ENCODE measurements at places on chromosomes 7 and 10.

- no peak for DNase-seq
Observed at GRCh38 chr10:128095027-128095752, 31.0 kb downstream of the MKI67 start.

DNA sequence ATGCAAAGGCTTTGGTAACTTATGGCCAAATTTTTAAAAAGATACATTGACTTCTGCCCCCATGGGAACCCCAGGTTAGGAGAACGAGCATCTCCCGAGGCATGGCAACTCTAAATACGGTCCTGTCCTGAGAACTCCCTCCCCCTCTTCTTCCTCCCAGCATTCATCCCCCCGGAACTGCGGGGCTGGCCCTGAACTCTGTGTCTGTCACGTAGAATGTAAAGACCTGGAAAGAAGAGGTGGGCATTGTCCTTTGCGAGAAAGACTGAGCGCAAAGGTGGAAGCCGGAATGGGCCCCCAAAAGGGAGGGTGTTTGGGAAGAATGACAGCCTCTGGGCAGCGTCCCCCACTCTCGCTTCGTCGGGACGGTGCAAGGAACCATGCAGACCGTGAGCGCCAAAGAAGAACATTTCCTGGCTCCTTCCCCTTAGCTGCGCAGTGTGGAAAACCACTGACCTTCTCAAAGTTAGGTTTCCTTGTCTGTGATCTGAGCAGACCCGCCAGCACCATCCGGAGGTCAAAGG, 21.0 kb downstream of the SHH start:
- DNase-seq: no peak

- peak; percentile 51 for DNase-seq
Observed at GRCh38 chr7:25427721-25428120, 199.4 kb upstream of the NPVF start.

DNA sequence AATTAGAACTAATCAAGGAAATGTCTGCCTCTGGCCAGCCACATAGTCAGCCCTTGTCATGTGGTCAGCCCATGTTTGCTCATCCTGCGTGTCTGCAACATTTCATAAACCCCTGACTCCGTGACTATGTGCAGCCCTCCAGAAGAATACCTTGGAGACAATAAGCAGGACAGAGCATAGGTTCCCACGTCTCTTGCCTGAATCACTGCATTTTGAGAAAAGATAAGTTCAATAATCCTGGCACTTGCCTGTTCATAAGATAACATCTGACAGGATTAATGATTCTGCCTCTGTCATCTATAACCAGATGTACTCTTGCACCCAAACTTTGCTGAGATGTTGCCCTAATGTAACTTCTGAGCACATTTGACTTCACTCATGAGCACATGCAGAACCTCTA, 78.4 kb downstream of the AKR1D1 start:
- DNase-seq: no peak

GRCh38 chr7:44280993-44281721, 44.2 kb downstream of the CAMK2B start:
- no peak for DNase-seq

- DNase-seq: peak; percentile 3
Observed at GRCh38 chr10:112981553-112981952, 31.5 kb downstream of the TCF7L2 start.

DNA sequence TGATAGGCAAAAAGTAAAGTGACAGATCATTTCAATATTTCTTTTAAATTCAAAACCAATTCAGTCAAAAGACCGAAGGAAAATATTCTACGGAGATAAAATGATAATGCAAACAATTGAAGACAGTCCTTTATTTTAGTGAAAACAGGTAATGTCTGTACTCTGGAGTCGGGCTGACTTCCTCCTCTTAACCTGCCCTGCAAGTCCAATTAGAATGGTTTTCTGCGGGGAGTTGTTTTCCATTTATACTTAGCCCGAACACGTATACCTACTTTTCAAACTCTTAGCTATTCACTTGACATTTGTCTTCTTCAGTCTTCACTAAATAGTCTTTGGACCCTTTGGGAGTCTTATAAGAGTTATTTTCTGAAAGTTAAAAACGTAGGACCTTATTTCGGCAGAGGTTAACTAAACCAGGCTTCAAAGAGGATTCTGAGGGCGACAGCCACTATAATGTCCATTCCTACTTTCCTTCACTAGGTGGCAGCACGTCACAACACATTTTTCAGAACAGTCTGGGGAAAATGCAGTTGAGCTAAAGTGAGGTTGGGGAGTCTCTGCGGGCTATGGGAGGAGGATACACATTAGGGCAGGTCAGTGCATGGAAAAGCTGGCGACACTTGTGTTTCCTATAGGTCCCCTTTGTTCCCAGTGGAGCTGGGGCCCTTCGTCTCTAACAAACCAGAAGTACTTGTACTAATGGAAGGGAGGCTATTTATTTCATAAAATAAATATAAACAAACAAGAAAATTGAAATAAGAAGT, 472.0 kb downstream of the KCNMA1 start:
- DNase-seq: peak; percentile 18

DNA sequence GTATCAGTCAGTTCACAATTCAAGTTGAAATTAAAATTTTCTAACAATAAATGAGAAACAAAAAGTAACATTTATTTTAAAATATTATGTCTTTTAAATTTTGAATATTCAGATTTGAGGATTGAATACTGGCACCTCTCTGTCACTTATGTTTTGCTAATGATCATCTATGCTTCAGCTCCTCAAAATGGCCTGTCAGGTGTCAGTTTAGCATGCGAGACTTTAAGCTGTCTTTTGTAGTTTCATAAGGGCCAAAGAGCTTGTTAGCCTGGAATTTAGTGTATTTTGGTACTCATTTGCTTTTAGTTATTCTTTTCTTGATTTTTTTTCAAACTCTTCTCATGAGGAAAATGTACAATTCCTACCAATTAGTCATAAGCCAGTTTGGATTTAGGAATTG, 102.0 kb upstream of the RPA3 start:
- no peak for DNase-seq

DNA sequence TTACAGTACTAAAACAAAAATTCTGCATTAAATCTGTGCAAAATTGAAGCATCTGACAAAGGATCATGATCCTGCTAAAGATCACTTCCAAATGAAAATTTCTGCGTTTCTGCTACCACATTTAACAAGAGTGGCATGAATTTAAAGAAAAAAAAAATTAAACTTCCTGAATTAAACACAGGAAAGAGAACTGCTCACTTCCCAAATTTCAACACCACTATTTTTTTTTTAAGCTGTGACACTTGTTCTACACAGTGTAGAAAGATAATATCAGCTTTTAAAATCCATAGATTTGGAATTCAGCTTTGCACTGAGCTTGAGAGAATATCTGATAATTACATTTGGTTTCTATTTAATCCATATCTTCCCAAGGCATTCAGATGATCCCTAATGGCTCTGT, 73.6 kb downstream of the EPC1 start:
- DNase-seq: no peak

DNA sequence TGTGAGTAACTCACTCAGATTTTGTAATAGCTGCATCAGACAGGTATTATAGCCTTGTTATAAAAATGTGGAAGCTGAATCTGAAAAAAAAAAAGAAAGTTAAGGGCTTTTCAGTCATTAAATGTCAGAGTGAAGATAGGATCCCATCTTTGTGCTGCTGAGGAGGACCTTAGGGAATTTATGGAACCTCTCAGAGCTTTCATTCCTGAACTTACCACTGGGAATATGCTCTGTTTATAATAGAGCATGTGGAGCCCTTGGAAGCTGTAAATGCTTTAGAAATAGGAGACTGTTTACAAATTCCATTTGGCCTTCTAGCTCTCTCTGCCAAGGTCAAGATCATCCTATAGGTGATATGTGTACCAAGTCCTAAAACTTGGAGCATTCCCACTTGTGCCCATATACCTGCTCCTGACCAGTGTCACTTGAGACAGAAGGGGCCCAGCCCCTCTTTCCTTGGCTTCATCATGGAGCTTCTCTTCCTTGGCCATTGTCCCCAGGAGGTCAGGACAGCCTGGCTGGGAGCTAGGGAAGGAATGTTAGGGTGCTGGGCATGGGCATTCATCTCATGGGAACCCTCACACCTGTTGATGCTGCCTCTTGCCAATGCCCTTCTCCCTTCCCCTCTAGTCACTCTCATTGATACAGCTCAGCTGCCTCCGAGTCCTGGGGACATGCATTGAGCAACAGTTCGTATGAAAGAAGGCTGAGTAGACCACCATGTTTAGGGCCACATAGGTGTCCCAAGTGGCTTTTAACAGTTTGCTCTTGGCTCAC, 105.3 kb downstream of the LRRC18 start:
- no peak for DNase-seq

All from AML-193 (cell line).